Stimulated activated CD8-positive, alpha-beta memory T cell treated with anti-CD3 and anti-CD28 coated beads, Interleukin-15, amount 100 ng/mL, for 4 hours (primary cell): ENCODE measurements at places on chromosomes 2 and 18.

GRCh38 chr2:183034806-183035205 lies 3.5 kb downstream of the NCKAP1 start:
- DNase-seq = no peak

GRCh38 chr2:10941383-10941782 lies 29.6 kb downstream of the KCNF1 start:
- DNase-seq = no peak

DNA sequence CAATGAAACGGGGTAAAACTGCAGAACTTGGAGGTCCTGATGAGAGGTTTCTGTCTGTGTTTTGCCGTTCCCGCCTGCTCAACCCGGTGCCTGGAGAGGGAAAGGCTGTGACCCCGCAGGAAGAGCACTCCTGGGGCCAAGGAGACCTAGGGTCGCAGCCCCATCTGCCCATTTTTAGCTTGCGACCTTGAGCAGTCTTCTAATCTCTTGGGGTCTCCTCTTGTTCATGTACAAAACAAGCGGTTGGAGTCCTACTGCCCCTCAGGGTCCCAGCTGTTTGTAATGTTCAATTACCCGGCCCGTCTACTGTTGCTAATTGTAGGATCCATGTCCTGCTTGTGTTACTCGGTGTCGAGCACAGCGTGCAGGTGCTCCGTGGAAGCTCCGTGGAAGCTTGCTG lies 104.5 kb downstream of the PTGR3 start:
- no peak for DNase-seq

DNA sequence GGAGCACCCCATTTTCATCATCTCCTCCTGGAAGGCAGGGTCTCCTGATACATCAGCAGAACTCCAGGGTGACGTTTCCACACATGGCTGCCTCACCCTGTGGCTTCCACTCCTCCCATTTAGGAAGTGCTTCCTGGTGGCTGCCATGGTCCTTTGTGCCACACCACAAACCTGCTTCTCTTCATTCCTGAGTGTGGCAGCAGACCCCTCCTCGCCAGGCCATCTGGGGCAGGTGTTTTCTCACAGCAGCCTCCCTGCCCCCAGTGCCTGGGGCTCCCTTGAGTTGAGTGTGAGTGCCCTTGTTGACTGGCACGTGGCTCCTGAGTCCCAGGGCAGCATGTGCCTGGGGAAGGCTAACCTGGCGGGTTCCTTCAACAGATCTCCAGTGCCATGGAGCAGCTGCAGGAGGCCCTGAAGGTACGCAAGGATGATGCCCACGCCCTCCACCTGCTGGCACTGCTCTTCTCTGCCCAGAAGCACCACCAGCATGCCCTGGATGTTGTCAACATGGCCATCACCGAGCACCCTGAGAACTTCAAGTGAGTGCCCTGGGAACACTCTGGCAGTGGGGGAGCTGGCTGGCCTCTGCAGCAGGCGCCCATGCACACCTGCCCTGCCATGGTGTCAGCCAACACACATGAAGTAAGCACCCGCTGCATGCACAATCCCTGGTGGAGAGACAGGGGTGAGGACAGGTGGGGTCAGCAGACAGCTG lies 113.4 kb upstream of the MCFD2 start:
- DNase-seq = no peak

GRCh38 chr2:179237209-179237946 lies 27.3 kb downstream of the SESTD1 start:
- DNase-seq = no peak

DNA sequence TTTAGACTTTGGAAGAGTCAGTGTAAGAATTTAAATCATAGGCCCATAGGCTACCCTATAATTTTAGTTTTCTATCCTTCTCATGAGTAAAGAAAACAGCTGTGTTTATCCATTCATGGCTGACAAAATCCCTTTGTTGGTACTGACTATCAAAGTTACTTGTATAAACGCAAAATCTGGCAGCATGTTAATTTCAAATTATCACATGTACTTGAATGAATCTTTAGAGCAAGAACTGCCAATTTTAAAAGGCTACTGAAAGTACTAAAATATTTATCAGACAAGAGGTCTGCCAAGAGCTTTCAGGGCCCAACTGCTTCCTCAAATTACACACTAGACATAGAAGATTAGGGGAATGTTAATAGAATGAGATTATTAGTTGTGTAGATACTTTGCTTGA lies 66.6 kb downstream of the MYL12B start:
- no peak for DNase-seq

DNA sequence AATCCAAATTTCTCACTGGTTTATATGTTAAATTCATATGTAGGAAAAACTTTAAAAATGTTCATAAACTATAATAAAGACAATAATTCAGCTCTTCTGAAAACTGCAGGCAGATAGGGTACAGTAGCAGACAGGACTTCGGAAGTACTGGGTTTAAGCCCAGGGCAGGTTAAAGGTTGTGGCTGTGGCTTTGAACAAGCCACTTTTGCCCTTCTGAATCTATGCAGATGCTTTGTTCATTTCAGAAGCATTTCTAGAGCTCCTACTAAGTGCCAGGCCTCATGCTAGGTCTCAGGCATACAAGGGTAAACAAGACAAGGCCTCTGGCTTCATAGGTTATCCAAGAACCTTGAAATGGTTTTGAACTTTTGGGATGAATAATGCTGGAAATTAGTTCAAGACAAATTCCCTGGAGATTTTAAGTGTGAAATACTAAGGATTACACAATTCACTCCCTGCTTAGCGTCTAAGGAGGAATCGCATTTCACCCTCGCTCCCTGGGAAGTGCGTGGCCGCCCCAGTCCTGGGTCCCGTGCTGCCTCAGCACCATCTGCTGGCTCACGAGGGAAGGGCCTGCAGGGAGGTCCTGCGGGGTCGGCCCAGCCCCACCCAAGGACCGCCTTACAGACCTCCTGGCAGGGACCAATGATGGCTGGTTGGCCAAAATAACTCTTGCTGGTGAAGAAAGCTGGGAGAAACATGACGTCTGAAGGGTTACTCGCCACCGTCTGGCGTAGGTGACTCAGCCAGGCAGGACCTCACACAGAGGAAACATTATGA lies 67.7 kb upstream of the L3MBTL4 start:
- DNase-seq = no peak

- DNase-seq = no peak
Measured at GRCh38 chr2:25309402-25309801, 32.3 kb downstream of the DNMT3A start.

DNA sequence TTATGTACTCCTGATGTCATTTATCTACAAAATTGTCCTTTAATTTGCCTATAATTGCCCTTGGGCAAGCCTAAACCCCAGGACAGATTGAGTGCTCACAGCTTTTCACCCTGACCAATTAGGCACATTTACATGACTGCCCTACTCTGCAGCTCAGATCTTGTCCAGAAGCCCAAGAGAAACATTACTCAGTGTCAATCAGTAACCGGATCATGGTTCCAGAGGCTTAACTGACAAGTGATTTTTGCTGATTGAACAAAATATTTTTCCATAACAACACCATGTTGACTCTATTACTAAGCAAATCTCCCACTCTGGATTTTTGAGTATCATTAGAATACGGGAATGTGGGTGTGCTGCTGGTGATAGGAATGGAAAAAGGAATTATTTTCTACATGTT lies 465.4 kb upstream of the TNP1 start:
- no peak for DNase-seq

DNA sequence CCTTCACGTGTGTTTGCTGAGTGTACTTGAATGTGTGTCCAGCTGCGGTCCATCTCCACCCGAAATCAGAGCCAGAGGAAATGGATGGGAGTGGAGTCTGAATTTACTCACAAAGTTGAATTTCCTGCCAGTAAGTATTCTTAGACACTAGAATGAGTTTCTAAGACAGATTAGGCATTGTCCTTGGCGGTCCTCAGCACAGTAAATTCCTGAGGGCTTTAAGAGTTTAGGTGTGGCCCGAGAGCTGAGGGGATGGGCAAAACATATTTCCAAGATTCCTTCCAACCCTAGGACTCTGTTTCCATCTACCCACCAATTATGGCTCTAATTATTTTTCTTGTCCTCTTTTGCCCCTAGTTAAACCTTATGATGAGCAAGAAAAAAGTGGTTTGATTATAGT lies 90.3 kb upstream of the PHLPP1 start:
- no peak for DNase-seq

GRCh38 chr2:236178890-236179235 lies 10.7 kb upstream of the GBX2 start:
- no peak for DNase-seq

DNA sequence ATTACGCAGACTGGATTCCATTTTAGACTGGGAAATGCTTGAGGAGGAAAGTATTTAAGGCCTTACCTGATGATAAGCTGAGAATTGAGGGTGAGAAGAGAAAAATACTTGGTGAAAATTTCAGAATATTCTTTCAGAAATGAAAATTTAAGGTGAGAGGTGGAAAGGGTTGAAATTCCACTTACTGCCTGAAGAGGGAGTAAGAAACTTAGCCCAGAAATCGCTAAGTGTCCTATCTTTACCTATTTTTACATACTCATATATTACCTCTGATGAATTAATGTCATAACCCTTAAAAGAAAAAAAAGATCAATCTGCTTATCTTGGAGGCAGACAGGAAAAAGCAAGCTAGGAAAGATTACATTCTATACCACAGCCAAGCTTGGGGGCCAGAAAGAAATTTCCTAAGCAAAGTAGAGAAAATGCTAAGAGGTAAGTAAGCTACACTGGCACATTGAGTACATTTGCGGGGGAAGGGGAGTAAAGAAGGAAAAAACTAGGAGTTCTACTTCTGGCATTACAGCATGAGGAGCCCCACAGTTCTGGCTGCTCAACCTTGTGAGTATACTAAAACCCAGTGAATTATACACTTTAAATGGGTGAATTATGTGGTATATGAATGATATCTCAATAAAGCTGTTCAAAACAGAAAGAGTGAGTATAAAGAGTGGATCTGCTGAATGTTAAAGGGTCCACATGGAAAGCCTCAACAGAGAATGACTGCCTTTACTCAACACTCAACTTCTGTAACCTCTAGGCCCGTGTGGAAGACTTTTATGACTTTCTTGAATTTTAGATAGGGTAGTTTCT lies 33.8 kb downstream of the SMC6 start:
- no peak for DNase-seq

GRCh38 chr2:28327956-28328922 lies 64.4 kb upstream of the FOSL2 start:
- no peak for DNase-seq

DNA sequence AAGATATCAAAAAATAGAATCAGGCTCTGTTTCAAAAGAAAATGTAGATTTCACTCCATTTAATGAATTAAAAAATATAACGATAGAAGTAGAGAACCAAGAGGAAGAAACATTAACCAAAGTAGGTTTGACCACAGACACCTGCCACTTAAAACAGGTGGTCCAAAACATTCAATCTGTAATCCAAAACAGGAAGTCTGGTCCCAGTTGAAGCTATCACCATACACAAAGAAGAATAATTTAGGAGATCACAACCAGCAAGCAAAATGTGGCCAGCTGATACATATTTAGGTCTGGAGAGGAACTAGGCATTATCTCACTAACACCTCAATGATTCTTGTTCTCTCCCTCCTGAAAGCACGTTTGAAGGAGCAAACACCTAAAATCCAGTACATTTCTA lies 73.1 kb downstream of the FTCDNL1 start:
- no peak for DNase-seq

DNA sequence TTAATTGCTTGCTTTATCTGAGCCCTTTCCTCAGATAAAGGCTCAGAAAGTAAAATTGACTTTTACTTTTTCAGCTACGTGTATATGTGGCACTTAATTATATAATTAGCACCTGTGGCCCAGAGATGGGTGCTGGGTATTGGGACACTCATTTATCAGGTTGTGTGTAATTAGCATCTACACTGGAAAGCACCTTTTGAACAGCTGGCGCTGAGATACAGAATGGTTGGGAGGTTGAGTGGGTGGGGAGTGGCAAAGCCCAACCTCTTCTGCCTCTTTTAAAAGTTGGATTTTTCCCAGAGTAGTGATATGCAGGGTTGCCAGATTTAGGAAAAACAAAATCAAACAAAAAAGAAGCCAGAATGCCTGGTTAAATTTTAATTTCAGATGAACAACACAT lies 23.9 kb downstream of the SPTBN1 start:
- no peak for DNase-seq

- DNase-seq = no peak
Measured at GRCh38 chr2:16038621-16039020, 98.3 kb downstream of the MYCN start.

GRCh38 chr18:46211816-46212215 lies 107.6 kb downstream of the HAUS1 start:
- DNase-seq = no peak

- DNase-seq = no peak
Measured at GRCh38 chr2:128024816-128025215, 3.0 kb downstream of the SAP130 start.

GRCh38 chr2:134711692-134712091 lies 7.1 kb downstream of the TMEM163 start:
- DNase-seq = no peak

GRCh38 chr2:101308432-101309210 lies at the start of gene RNF149:
Gene RNF149 (minus strand): TSS chr2:101308701. CDS start chr2:101308588, 113 bp downstream.
- DNase-seq = peak; percentile 82

DNA sequence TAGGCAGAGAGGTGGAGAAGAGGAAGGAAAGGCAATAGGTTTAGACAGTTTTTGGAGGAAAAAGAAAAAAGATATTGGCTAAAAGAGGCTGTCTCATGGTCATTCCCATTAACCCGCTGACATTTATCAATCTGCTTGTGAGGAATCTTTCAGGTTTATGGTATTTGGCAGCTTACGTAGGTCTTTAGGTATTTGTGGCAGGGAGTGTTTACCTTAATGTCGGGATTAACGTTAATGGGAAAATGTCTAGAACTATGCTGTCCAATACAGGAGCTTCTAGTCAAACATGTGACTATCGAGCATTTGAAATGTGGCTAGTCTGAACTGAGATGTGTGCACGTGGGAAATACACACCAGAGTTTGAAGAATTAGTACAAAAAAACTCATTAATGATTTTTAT lies 144.2 kb downstream of the BABAM2 start:
- DNase-seq = no peak

GRCh38 chr2:156486614-156487013 lies 50.4 kb downstream of the GPD2 start:
- DNase-seq = no peak

DNA sequence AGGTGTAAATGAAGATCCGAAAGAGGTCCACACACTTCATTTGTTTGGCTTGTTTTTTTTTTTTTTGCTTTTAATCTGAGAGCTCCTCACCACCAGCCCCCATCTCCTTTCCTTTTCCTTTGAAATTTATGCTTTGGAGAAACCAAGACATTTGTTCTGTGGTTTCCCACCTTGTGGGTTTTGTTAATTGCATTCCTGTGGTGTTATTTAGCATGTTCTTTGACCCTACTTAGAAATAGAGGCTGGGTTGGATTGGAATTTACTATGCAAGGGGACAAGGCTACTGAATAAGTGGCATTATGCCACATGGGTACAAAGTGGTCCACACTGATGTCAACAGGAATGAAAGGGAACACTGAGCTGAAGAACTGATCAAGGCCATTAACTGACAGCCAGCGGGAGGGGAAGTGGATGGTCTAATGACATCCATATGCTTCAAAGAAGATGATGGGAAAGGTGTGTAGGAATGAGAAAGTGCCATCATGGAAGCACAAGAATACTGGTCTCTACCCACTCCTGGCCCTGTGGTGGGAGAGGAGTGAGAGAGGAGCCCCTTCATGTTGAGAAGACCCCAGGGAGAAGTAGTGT lies 8.9 kb downstream of the CCL20 start:
- DNase-seq = no peak
